ENCODE measurements at places on chromosomes 2 and 18.

- DNase-seq, result no peak
Observed at GRCh38 chr2:165391791-165392190, 77.7 kb upstream of the CSRNP3 start.

GRCh38 chr18:51151568-51152511 is 45.6 kb downstream of the MEX3C start:
- no peak for DNase-seq

DNA sequence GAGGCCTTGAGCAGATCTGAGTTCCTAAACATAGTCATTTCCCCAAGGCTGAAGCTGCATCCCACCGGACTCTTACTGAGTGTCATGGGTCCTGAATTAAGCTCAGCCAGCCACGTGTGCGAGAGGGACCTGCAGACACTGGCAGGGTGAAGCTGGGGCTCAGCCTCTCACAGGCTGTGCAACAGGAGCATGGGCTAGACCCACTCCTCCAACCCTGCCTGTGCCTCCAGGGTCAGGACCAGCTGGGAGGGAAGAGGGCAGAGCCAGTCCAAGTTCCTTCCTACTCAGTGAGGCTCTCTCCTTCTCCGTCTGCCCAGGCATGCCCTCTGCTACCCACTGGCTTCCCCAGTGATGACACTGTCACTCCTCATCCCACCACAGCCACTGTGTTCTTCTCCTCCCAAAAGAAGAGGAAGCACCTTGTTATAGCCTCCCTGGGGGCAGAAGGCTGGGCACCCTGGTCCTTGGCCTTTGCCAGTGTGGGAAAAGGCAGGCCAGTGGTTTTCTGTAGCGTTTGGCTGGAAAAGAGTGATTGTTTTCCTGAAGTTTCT is 78.9 kb downstream of the KCNF1 start:
- DNase-seq, result no peak

DNA sequence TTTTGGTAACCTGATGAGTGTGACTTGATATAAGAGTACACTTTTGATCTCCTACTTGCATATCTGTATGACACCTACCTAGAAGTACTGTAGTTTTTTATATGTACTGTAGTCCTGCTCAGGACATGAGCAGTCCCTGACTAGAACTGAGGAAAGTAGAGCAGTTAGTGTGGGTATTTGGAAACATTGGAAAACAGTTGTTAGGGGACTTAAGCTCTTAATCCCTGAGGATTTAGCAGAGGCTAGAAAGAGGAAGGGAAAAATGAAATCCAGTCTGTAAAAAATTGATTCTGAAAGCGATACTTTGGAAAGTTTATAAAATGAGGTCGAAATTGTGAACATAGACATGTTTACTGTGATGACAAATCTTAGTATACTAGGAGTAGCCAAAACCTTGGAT is 125.6 kb downstream of the NCOA1 start:
- DNase-seq, result no peak

DNA sequence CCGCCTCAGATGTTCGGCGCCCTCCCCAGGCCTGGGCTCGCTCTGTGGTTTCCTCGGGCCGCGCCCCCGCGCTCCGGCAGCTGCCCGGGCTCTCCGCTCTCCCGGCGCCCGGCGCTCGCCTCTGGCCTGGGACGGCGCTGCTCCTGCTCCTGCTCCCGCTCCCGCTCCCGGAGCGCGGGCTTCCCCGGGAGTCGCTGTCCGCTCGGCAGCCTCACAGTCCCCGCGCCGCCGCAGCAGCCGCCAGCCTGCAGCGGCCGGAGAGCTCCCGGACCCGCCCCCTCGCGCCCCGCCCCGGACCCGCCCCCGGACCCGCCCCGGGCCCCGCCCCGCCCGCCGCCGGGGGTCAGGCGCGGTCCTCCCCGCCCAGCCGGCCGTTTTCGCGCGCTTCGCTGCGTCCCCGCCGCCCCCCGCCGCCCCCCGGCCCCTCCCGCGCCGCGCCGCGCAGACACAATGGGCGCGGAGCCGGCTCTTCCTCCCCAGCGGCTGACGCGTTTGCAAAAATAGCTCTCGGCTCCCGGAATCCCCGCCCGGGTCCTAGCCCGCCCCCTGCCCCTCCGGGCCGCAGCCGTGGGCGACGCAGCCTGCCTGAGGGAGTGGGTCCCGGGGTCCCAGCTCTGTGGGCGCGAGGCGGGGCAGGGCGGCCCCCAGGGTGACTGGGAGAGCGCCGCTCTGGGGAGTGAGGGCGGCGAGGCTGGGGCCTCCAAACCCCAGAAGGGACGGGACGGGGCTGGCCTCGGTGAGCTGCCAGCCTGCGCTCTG is at the start of gene ARL4C:
TSS of gene ARL4C (minus strand) at position 247 of the 759 bp plus-strand sequence. CDS start 495 bp downstream, outside the sequence.
- DNase-seq, result no peak

GRCh38 chr2:29582062-29582461 is 339.3 kb downstream of the ALK start:
- no peak for DNase-seq

DNA sequence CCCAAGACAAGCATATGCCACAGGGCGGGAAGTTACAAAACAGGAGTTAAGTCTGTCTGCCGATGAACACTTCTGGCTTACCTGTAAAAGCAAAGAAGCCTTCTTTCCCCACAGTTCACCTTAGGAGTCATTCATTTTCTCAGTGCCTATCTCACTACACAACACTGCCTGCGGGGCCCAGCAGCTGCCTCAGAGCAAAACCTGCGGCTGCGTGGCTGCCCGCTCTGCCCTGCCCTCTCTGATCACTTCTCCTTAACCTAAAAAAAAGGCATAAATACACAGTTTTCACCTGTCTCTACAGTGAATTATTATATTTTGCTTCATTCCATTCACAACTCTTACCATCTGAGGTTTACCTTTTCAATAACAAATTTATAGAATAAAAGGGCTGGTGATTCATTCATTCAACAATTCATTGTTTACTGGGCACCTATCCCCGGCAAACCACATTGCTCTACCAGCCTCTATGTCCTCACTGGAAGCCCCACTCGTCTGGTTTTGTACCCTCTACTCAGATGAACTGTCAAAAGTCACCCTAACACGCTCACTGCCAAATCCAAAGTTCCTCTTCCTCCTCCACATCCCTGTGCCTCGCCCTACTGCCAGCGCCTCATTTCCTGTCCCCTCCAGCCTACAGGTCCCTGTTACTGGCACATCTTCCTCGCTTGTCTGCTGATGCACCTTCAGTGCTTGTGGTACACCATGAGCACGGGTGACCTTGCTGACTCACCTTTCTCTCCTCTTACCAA is 31.4 kb downstream of the AFG3L2 start:
- DNase-seq, result no peak

GRCh38 chr18:35371412-35372195 is 5.5 kb downstream of the ZNF396 start:
- no peak for DNase-seq

DNA sequence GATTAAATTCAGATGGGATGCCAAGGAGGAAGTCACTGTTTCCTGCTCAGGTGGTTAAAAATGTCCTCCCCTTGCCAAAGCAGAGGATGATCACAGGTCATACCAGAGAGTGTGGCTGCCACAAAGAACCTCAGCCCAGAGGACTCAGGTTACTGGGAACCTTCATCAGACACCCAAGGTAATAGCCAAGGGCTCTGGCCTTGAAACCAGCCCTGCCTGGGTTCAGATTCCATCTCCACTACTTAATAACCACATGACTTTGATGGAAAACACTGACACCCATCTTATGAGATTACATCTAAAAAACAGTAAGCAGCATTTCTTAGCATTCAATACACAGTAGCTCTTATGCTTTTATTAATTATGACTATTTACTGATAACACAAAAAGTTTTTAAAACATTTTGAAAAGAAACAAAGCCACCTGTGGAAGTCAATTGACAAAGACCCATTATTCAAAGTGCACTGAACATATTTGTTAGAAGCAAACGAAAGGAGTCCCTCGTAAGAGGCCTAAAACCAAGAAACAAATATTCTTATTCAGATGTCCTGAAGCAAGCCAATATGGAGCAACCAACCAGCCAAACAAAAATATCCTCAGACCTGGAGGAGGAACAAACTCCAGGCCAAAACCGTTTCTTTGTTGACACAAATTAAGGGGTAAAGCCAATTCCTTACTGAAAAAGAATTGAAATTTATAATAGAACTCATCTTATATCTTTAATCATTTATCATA is 241.5 kb downstream of the RNF152 start:
- no peak for DNase-seq

DNA sequence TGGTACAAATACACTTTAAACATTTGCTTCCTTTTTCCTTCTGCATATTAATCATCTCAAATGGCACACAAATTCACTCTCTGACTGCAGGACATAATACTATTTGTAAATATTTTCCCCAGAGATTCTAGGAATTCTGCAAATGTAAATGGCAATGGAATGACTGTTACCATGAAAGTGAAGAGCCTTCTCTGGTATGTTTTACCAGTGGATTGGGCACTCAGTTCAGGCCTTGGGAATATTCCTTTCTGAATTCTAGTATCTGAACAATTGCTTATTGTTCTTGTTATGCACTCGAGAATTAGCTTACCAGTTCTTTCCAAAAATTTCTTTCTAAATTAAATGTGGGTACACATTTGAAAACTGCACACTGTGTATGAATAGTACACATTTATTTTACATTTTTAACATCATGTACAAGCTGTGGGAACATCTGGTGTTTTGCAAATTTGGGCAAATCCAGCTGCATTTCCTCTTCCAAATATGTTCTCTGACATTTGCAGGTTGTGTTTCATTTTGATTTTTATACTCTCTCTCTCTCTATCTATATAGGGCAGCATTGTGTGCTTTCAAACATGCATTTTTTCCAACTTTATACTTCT is 289.1 kb downstream of the NBAS start:
- DNase-seq, result no peak

- DNase-seq, result no peak
Observed at GRCh38 chr2:82959727-82960126, 1499.4 kb downstream of the SUCLG1 start.

GRCh38 chr2:110852541-110853263 is 120.3 kb downstream of the ACOXL start:
- no peak for DNase-seq

GRCh38 chr2:224217962-224218347 is 178.9 kb upstream of the SERPINE2 start:
- DNase-seq, result no peak

- DNase-seq, result no peak
Observed at GRCh38 chr18:79429785-79430281, 34.1 kb downstream of the NFATC1 start.

DNA sequence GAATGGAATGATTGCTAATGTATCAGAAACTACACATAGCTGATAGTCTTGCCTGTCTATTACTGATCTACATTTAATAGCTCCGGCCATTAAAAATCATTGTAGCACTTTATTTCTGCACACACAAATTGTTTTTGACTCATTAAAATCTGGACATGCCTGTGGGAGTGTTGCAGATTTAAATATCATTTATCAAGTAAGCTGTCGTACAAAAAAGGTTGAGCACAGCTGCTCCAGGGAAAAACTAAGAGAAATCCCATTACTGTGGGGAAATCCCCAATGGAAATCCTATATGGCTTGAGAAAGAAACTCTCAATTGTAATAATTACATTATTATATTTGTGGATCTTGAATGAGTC is 99.6 kb upstream of the CERS6 start:
- no peak for DNase-seq

GRCh38 chr2:134136731-134137130 is 117.1 kb upstream of the MGAT5 start:
- no peak for DNase-seq

DNA sequence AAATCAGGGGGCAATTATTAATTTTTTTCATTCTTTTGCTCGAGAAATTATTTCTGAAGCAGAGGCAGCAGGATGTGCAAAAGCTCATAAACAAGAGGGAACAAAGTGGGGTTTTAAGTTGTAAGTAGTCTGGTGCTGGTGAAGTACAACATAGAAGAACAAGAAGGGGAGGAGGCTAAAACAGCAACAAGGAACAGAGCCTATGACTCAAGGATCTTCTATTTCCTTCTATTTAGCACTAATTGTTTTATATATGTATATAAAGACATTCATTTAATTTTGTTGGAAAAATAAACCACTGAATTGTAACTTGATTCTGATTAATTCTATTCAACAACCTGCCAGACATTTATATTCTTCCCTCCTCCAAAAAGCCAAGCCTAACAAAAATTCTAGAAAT is 35.0 kb downstream of the YES1 start:
- DNase-seq, result no peak

DNA sequence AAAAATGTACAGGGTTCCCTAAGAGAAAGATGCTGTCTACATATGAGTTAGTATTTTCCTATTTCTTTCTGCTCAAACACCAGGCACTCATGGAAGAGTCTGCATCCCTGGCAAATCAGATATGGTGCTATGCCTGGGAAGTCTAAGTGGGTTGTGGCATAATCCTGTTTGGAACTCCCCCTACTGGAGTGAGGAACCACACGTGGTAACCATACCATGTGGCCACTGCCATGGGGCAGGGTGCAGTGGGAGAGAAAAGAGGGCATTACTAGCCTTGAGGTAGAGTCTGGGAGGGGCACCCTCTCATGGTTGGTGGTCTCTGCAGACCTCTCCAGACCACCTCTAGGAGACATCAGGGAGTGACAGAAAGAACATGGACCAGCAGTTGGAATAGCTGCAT is 257.9 kb upstream of the ATP5MC3 start:
- DNase-seq, result no peak

- no peak for DNase-seq
Observed at GRCh38 chr2:107306881-107307280, 420.9 kb upstream of the ST6GAL2 start.

GRCh38 chr18:54777118-54777791 is 51.0 kb upstream of the RAB27B start:
- DNase-seq, result no peak

- DNase-seq, result no peak
Observed at GRCh38 chr2:239193401-239193811, 207.4 kb downstream of the HDAC4 start.

DNA sequence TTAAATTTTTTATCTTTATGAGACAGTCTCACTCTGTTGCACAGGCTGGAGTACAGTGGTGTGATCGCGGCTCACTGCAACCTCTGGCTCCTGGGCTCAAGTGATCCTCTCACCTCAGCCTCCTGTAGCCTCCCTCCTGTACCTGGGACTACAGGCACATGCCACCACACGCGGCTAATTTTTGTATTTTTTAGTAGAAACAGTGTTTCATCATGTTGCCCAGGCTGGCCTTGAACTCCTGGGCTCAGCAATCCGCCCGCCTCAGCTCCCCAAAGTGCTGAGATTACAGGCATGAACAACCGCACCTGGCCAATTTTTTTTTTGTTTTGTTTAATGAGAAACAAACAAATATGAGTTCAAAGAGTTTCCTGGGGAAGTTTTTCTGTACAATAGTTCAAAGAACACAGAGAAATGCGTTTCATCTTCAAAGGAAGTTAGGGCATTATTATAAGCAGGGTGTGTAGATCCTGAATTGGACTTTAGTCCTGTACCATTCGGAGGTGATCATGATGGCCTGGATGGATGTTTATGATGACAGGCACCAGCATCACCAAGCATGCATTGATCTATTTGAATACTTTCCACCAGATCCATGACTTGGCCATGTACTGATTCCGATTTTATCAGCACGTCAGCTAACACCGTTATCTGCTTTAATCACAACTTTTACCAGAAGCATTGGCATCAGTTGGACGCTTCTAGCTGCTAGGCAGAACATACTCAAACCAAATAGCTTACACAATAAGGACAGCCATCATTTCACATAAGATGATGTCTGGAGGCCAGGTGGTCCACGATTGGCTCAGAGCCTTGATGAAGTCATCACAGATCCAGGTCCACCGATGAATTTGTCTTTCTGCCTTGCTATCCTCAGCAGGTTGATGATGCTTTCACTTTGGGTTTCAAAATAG is 28.9 kb downstream of the TCF23 start:
- DNase-seq, result no peak

- no peak for DNase-seq
Observed at GRCh38 chr2:63992061-63992685, 27.1 kb downstream of the VPS54 start.
